ENCODE measurements at places on chromosomes 16 and 17.

GRCh38 chr16:4303973-4304372 is 11.9 kb upstream of the GLIS2 start:
- DNase-seq: no peak

DNA sequence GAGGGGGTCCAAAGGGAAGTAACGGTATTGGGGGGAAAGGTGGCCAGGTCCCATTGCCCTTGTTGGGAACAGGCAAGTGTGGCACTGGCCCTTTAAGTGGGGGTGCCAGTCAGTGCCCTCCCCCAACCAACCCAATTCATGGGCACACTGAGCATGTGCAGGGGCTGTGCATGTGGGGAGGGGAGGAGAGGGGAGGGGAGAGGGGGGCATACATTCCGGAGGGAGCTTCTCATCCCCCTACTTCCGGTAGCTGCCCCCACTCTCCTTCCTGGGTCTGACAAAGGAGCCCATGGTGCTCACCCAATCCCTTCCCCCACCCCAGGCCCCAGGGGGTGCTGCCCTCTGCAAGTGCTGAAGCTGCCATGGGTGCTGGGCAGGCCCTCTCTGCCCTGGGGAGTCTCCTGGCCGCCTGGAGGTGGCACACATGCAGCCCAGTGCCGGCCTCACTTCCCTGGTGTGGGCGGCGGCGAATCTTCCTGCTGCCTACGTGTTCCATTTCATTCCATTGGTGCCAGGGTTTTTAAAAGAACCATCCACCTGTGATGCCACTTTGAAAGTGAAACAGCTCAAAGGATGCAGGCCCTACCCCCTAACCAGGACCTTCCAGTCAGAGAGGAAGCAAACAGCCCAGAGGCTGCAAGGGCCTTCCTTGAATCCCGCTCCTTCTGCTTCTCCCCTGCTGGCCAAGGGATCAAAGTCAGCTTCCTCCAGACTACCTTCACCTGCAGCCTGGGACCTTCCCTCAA is 11.0 kb downstream of the HEXIM2 start:
- DNase-seq: no peak

DNA sequence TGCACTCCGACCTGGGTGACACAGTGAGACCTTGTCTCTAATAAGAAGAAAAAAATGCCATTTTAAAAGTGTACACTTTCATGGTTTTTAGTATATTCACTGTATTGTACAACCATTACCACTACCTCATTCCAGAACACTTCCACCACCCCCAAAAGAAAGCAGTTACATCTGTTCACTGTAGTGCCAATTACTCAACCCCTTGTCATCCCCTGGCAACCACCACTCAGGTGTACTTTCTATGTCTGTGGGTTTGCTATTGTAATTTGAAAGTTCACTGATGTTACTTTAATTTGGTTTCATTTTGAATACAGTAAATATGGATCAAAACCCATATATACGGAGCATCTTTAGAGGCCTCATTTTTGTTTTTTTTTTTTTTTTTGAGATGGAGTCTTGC is 6.1 kb downstream of the ZG16 start:
- no peak for DNase-seq

GRCh38 chr16:57372372-57373116 is at the start of gene CX3CL1:
TSS of gene CX3CL1 (plus strand) at chr16:57372490. CDS start at chr16:57372569, 79 bp downstream.
- DNase-seq: no peak

DNA sequence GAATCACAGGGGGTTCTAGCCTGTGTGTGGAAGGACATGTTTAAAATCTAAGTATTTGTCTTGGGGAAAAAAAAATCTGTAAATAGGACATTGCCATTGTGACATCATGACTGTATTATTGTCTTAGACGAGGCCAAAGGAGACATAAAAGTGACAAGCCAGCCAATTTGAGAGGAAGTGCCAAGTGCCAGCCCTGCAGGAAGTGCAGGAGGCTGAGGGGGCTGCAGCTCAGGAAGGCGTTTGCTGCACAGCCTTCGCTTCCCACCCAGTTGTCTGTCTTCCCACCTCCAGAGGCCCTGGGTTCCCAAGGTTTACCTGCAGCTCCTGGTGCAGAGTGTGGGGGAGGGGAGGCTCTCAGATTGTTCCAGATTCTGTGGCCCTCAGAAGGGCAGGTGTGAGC is 1.3 kb downstream of the ADCY7 start:
- no peak for DNase-seq

- no peak for DNase-seq
Measured at GRCh38 chr16:10501016-10501607, 79.3 kb downstream of the EMP2 start.

- no peak for DNase-seq
Measured at GRCh38 chr16:57916735-57917438, 54.0 kb downstream of the CNGB1 start.

DNA sequence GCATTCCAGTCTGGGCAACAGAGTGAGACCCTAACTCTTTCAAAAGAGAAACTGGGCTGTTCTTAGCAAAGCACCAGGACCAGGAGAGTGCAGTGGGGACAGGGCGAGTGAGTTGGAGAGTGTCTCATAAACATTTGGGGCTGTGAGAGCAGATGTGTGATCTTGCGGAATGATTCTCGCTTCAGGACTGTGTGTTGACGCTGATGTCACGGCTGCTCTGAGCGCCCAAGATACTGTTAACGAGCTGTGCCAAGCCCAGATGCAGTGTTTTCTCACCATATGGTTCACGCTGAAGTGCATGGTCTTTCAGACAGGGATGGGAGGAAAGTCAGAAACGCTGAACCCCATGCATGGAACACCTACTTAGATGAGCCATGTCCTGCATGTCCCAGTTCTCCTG is 438.2 kb downstream of the HS3ST4 start:
- no peak for DNase-seq

DNA sequence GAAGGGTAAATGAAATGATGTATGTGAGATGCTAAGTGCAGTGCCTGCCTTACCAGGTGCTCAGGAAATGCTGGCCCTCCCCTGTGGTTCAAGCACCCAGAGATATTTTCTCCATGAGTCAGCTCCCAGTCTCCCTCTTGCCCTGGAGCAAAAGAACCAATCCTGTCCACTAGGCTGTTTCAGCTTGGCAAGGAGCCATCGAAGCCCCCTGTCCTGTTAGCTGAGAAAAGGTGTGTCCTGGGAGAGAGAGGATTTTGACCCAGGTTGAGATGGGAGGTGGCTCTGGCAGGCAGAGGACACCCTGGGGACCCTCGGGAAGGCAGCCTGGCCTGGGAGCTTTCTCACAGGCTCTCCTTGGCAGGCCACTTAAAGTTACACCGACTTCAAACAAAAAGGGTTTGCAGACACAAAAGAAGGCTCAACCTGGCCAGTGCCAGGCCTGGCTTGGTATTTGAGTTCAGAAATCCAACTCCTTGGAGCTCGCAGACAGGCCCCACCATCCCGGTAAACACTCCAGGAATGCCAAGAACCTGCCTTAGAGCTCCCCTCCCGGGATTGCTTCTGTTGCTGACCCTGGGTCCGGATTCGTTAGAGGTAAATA is 29.6 kb downstream of the NTN1 start:
- no peak for DNase-seq
